ENCODE measurements at places on chromosomes 7 and 10. TPM values are rescaled to one million over a fixed set of nuclear protein-coding genes. Genes with fewer than 3 reads are reported as not detected.

DNA sequence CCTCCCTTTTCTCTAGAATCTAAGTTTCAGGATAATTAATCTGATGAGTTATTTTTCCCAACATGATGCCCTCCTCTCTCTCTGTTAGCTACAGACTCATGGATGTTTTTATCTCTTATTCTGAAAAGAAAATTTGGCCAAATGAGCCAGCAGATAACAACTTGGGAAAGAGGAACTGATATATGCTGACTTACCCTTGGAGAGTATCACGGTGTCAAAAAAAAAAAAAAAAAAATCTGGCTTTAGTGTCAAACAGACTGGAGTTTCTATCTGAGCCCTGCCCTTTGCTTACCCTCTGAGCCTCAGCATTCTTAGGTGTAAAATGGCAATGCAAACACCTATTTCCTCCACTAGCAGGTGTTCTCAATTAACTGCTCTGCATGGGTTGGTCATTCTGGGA, 190.4 kb downstream of the AHR start:
- DNase-seq, result no peak

DNA sequence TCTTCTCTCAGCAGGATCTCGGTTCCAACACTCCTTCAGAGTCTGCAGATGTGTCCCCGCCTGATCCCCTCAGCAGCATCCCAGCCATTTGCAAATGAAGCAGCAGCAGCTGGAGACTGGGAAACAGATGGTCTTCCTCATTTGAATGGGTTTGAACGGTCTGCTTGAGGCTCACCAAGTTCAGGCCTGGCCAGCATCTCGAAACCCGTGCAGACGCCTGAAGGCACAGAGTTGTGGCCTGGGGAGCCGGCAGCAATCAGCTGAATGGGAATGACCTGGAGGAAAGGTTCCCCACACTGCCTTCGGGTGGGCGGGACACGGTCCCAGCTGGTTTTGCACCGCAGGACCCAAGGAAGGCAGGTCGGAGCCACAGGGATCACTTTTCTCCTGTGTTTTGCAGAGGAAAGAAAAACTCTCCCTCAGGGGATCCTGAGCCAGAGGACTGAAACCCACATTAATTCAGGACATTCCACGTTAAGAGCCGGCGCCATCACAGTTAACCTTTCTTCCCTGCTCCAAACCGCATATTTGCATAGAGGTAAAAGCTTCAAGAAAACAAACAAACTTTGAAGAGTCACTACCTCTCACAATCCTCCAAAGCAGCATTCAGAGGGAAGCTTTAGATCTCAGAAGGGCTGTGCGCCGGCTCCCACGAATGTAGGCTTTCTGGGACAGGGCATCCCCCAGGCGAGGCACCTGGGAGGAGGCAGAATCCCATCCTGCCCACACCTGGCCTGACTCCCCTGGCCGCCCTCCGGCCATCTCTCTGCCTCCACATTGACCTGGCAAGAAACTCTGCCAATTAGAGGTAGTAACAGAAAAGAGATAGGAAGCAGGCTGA, 17.7 kb downstream of the FGFR2 start:
- no peak for DNase-seq

SPDYE6 gene
- 6.7 TPM for polyA plus RNA-seq

DNA sequence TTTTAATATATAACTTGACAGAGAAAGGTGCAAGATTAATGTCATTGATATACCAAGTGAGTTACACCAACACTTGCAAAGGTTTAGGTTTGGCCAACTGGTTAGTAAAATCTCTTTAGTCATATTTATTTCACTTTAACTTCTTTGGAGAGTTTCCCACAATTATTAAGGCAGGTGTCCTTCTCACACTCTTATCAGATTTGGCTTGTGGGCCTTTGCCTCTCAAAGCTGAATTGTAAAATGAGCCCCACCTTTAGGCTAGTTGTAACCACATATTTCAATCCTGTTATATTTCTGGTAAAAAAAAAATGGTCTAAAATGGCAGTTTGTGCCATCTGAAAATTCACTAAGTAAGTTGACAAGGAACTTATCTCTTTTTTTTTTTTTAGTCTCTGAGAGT, 26.6 kb upstream of the FOXP2 start:
- no peak for DNase-seq

DNA sequence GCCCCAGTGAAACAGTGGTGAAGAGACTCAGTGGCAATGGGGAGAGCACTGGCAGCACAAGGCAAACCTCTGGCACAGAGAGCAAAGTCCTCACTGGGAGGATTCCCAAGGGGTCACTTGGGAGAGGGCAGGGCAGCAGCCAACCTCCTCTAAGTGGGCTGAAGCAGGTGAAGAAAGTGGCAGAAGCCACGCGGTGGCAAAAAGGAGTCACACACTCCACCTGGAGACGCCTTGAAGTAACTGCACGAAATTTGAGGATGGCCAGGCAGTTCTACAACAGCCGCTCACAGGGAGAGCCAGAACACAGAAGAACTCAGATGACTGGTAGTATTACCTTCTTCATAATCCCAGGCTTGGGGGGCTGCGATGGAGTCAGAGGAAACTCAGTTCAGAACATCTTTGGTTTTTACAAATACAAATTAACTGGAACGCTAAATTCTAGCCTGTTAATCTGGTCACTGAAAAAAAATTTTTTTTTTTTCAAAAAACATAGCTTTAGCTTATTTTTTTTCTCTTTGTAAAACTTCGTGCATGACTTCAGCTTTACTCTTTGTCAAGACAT, 574 bp upstream of the IL6 start:
- DNase-seq, result no peak

DNA sequence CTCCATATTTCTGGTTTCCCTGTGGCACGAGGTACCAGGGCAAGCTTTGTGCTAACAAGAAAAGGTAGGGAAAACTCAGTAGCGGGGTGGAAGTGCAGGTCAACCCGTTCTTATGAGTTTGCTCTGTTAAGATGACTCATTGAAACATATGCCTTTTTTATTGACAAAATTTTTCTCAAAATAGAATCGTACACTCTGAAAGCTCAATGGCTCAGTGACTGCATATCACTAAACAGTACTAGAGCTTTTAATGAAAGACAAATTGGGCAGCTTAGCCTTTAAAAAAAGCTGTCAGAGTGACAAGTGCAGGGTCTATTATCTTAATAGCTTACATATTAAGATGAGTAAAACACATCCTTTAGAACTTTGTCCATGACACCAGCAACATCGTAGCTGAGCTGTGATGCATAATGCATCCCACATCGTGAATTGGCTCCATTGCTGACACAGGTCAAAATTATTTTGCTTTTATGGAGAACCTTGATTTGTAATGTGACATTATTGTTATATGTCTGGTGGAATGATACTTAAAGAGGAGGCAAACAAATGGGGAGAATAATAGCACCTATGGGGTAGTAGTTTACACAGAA, 264.4 kb downstream of the ETV1 start:
- no peak for DNase-seq

DNA sequence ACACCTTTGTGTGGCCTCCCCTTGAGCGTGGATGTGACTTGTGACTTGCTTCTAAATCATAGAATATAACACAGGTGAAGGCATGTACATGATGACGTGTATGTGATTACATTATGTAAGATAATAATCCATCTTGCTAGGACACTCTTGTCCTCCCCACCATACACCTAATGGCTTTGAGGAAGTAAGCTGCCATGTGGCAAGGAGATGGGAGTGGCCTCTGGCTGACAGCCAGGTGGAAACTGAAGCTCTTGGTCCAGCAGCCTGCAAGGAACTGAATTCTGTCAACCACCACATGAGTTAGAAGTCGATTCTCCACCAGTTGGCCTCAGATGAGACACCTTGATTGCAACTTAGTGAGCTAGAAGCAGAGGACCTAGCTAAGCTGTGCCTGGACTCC, 67.4 kb upstream of the ELN start:
- no peak for DNase-seq

GRCh38 chr7:41122256-41122987, 580.5 kb downstream of the INHBA start:
- DNase-seq, result no peak

GPR146 gene
- 5.5 TPM for polyA plus RNA-seq

A1CF gene
- 8.9 TPM for polyA plus RNA-seq

DNA sequence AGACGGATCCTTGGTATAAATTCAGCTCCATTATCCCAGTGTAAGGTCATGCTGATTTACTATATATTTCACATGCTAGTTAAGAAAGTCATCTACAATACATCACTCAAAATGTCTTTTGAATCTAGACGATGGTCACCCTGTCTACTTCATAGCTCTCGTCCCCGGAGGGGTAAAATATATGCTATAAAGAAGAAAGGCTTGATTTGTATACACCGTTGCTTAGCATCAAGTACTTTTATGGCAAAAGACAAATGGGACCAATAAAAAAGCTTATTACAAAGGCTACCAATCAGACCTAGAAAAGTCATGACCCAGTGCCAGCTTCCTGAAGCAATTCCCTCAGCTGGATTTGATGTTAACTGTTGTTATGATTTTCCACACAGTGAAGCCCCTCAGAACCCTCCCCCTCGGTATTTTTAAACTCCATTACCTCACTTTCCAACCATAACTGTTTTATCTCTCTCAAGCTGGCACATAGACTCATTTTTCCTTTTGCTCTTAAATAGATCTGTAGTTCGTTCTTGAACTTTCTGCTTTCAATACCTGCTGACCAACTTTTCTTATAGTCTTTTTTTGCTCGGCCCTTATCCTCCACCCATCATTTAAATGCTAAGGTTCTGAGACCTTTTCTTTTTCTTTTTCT, 104.9 kb downstream of the DOCK4 start:
- DNase-seq, result no peak

DNA sequence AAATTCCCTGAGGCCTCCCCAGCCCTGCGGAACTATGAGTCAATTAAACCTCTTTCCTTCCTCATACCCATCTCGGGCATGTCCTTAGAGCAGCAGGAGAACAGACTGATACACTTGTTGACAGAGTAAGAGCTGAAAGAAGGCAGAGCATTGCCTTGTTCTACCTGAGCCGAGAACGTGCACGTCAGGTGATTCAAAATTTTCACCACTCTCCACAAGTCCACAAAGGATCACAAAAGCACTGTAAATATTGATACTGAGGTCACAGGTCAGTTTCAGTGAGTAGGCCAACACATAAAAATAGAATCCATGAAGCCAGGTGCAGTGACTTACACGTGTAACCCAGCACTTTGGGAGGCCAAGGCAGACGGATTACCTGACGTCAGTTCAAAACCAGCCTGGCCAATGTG, 27.8 kb downstream of the DCLRE1C start:
- DNase-seq, result no peak

- DNase-seq, result no peak
Observed at GRCh38 chr10:10421071-10421470, 596.6 kb upstream of the CELF2 start.

SLIT1 gene
- polyA plus RNA-seq, result 9.7 TPM

DNA sequence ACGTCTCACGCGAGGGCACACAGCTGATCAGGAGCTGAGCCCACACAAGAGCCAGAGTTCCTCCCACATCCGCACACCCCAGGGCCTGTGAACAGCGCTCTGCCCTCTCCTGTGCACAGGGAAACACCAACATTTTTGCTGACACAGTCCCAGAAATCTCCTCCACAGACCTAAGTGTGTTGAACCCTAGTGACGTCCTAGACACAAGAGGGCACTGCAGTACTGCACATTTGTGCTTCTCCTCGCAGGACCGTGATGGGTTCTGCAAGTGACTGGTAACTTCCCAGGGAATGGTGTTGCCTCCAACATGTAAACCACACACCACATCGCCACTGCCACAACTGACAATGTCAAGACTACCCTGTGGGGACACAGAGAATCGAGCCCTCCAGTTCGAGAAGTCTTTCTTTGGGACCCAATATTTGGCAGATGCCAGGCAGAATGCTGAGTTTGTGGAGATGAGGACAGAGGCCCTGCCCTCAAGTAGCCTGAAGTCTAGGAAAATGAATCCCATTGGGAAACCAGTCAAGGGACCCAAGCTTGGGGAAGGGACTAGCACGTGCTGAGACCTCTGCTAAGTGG, 170.3 kb downstream of the PAXIP1 start:
- no peak for DNase-seq

OLAH gene
- 0.62 TPM for polyA plus RNA-seq

PUS7 gene
- polyA plus RNA-seq, result 19.9 TPM

DNA sequence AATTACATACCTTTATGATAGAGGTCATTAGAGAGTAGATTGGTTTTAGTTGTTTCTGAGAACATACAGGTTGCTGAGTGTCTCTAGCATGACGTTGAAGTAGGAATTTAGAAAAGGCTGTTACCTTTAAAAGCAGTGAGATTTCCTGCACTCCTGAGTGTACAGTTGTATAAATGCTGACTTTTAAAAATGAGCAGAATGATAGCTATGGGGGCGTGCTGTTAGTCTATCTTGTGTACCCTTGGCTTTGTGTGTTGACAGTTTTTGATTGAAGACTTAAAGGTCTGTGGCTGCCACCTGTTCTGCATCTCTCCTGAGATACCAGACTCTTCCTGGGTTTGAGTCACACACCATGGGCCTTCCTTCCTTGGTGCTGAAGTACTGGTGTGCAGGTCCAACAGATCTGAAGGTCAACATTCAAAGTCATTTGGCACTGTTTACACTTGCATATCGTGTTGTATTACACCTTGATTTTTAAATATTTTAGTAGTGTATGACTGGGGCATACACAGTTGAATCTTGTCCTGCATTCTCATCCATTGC, 23.8 kb downstream of the DNAJB6 start:
- DNase-seq, result no peak

POT1 gene
- polyA plus RNA-seq, result 54.1 TPM

GRCh38 chr7:601595-602340, 82.1 kb upstream of the PDGFA start:
- DNase-seq, result no peak

DNA sequence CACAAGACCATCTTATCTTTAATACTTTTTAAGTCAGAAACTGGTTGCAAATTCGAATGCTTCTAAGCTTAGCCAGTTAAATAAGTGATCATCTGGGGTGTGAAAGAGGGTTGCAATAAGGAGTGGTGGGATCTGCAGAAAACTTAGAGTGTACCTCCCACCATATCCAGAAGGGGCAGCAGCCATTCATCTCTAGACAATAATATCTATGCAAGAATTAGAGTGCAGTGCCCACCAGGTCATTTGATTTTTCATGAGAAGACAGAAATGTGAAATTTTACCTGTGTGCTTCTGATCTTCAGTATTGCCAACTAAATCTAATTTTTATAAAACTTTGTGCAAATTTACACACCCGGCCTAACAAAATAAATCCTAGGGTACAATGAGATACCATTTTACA, 127.2 kb upstream of the SP4 start:
- DNase-seq, result no peak

Measured in left renal cortex interstitium (tissue), 4 donors.